Forelimb muscle (tissue), 1 donor: ENCODE measurements at places on chromosomes 1 and 21.
A peak's percentile ranks its signal among the peaks of the same experiment; 100 is the strongest.

DNA sequence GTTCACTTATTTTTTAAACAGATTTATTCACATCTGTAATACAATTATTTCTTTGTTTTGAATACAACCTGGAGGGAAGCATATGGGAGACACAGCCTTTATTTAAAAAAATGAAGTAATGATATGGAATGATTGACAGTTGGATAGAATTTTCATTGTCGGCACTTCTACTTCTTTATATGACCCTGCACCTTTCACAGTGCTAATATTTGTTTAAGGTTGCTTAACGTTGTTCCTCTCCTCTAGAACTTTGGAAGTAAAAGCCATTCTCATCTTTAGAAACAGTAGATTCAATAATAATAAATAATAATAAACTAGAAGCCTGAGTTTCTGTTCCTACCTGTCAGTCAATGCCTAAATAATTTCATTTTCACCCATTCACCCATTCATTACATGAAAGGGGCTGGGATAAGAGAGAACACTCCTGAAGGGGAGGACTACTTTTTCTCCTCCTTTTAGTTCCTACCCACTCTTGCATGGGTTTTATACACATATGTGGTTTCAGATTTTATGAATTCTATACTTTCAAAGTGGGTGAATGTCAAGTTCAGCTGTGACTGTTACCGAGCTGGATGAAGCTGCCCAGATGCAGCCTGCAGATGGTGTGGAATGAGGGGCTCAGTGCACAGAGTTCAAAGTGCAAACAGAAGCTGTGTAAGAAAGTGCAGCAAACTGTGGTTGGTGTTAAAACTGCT, 9.4 kb downstream of the RUNX1 start:
- DNase-seq = no peak

GRCh38 chr1:13818926-13819325, 118.9 kb downstream of the PRDM2 start:
- DNase-seq = no peak

- DNase-seq = no peak
These were observed at the start of gene CD48 for GRCh38 chr1:160711602-160712311. Gene CD48, minus strand, starts transcription at chr1:160711822. Its CDS starts 59 bp downstream, at chr1:160711763.

GRCh38 chr21:44893278-44893556, 19.7 kb upstream of the PTTG1IP start:
- DNase-seq = no peak

GRCh38 chr21:38590449-38591217, 92.4 kb upstream of the ERG start:
- DNase-seq = no peak

GRCh38 chr1:185042737-185043136, 2.6 kb upstream of the RNF2 start:
- no peak for DNase-seq

DNA sequence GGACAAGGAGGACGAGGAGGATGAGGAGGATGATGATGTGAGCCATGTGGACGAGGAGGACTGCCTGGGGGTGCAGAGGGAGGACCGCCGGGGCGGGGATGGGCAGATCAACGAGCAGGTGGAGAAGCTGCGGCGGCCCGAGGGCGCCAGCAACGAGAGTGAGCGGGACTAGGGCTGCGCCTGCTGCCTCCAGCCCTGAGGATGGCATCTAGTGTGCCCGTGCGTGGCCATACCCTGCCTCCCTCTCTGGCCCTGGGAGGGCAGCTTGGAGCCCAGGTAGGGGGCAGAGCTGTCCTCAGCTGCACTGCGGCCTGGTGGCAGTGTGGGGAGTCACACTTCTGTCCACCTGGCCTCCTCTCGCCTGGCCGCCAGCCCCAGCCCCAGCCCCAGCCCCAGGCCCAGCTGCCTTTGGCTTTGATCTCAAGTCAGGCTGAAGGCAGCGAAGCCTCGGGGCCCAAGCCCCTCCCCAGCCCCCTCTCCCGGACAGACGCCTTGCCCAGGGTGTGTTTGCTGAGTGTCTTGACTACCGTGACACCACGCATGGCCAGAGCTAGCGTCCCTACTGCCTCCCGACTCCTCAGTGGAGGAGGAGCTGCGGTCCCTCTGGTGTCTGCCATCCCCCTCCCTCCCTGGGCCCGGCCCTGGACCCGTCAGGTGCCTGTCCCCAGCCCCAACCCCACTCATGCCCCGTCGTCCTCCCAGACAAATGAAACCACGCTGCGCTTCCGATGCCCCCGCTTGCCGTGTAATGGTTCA, 155.2 kb downstream of the PEX14 start:
- DNase-seq = no peak

DNA sequence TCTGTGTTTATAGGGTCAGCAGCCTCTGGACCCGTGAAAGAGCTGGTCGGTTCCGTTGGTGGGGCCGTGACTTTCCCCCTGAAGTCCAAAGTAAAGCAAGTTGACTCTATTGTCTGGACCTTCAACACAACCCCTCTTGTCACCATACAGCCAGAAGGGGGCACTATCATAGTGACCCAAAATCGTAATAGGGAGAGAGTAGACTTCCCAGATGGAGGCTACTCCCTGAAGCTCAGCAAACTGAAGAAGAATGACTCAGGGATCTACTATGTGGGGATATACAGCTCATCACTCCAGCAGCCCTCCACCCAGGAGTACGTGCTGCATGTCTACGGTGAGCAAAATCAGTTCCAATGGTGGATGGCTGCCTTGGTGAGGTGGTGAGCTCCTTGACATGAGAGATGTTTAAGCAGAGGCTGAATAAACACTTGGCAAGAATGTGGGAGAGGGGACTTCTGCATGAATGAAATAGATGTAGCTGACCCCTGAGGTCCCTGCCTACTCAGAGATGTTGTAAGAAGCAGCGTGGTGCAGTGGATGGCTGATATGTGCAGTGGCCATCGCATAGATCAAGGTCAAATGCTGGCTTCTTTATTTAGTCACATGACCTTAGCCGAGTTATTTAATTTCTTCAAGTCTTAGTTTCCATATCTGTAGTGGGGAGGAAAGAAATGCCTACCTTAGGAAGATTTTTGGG, 9.3 kb downstream of the SLAMF7 start:
- no peak for DNase-seq

DNA sequence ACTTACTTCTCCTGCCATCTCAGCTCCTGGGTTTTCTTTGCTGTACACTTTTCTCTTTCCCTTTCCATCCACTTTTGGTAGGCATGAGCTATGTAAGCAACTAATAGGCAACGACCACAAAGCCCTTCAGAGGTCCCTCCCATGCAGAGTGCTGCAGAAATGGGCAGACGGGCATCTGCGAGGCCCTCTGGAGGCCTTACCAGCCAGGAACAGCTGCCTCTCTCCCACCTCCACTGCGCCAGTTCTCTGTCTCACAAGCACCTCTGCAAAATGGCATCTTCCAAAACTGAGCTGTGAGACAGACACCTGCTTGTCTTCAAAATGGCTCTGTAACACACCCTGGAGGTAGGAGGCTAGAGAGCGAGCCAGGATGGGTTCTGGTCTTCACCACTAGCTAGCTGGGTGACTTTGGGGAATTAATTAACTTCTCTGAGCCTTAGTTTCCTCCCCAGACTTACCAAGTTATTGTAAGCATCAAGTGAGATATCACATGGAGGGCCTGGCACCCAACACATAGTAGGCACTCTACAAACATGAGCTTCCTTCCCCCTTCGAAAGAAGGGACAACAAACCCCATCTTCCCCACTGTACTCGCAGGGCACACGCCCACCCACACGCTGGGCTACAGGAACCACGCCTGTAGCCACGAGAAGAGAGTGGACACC, 62.0 kb downstream of the BCAR3 start:
- DNase-seq = no peak

DNA sequence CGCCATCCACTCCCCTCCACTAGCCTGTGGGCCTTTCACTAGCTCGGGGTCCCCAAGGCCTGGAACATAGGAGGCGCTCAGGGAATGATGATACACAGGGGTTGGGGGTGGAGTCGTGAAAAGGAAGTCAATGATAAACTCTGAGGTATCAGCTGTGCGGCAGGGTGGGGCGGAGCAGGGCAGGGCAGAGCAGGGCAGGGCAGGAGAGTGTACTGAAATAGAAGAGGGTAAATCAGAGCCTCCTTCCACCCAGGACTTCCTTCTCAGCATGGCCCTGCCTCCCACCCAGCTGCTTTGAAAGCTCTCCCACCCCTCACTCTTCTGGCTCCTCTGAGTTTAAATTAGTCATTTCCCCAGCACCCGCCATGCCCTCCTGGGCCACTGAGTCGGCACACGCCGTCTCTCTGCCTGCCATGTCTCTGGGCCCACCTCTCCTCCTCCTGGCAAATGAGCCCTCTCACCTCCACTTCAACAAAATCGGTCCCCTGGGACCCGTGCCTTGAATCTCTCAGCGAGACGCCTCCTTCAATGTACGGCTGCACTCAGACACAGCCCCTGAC, 16.9 kb downstream of the CAPZB start:
- no peak for DNase-seq

GRCh38 chr1:184534690-184535089, 147.9 kb downstream of the C1orf21 start:
- DNase-seq = no peak

GRCh38 chr1:179121159-179121938, 39.5 kb downstream of the TOR3A start:
- DNase-seq = peak; percentile 29

- DNase-seq = peak; percentile 52
These were observed 30.5 kb upstream of the LRIG2 start for GRCh38 chr1:113042285-113043143.

GRCh38 chr21:44429894-44430293, 25.4 kb upstream of the LRRC3 start:
- DNase-seq = no peak

DNA sequence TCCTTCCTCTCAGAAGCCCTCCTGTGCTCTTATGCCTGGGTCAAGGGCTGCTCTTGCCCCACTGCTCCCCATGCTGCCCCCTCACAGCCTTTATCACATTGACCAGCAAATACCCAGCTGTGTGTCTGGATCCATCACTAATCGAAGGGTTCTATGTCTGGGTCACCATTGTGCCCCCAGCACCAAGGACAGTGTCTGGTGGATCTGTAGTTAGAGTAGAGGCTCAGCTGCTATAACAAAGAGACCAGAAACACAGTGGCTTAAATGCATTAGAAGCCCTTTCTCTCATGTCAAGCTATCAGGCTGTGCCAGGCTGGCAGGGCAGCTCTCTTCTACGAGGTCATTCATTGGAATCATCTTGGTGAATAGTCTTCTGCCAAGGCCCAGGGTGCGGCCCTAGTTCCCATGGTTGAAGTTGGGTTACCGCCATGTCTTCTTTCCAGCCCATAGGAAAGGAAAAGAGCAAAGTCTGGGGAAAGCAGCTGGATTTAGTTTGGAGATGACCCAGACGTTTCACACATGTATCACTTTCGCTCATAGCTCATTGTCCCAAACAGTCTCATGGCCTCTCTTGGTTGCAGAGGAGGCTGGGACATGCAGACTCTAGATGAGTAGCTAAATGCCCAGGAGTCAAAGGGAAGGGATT, 32.2 kb downstream of the STUM start:
- DNase-seq = no peak

DNA sequence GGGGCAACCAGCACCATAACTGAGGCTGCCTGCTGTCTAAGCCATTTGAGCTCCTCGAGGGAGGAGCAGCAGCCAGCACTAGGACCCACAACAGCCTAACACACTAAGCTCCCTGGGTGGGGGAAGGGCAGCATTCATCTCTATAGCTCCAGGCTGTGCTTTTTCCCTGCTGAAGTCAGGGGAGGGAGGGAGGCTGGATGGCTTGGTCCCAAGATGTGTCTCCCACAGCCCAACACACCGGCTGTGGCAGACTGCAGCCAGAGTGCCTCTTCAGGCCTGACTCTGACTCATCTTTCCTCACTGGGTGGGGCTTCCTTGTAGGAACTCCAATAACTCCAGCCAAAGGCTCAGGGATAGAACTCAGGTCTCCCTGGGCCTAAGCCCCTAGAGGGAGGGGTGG, 296.3 kb downstream of the PRDM2 start:
- no peak for DNase-seq

DNA sequence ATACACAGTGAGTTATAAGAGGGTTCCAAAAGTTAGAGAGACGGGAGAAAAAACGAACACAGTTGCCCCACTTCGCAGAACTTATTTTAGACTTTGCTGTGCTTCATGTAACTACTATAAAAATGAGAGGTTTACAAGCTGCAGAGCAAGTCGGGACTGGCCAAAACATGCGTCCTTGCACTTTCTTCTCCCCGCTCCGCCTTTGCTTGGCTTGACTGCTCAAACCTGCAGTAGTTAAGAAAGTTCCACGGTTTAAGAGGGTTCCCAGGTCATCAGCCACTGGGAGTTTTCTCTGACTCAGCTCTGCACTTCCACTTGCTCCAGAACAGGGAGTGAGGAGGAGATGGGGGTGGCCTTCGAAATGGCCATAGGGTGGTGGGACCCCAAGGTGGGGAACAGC, 36.2 kb downstream of the CLIC6 start:
- no peak for DNase-seq

DNA sequence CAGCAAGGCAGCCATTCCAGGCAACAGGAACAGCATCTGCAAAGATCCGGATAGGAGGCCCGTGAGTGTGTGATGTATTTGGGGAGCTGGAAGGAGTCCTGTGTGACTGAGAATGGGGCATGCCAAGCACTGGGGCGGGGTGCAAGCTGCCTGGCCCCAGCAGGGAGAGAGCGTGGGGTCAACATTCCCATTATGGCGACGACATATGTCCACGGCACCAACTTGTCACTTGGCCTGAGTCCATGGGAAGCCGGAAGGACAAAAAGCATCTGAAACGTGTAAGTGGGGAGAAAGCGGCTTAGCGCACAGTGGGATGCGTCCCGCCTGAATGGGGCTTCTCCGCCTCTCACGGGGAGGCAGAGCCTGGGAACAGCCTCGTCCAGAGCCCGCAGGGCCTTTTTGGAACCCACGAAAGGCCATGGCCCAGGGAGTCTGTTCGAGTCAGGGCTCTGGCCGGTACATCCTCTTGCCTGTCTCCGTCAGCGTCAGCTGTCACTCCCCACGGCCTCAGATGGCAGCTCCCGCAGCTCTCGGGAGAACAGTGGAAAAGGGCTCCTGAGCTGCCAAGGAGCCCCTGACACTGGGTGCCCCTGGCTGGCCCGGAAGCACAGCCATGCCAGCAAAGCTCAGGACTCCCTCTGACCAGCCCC, 12.4 kb downstream of the EPHB2 start:
- no peak for DNase-seq

- no peak for DNase-seq
These were observed 2.1 kb downstream of the ZBTB17 start for GRCh38 chr1:15973772-15974171.

GRCh38 chr21:45894906-45895777, 86.4 kb upstream of the COL6A1 start:
- DNase-seq = no peak

GRCh38 chr1:55064861-55065263, 25.5 kb downstream of the PCSK9 start:
- DNase-seq = no peak

DNA sequence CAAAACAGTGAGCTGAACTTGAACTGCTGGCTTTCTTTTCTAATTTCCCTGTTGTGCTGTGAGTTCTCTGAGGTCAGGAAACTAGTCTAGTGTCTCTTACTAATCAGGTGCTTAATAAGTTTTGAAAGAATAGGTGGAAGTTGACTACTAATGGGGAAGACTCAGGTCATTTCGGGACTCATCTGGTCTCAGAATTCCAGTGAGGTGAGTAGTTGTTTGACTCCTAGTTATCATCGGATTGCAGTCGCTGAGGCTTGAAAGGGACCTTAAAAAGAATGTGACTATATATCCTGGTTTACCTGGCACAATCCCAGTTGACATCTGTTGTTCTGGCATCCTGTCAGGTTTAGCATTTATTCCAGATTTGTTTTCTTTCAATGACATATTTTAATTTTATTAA, 81.4 kb upstream of the SPAG17 start:
- DNase-seq = no peak
